ENCODE measurements at places on chromosomes 4 and X.

DNA sequence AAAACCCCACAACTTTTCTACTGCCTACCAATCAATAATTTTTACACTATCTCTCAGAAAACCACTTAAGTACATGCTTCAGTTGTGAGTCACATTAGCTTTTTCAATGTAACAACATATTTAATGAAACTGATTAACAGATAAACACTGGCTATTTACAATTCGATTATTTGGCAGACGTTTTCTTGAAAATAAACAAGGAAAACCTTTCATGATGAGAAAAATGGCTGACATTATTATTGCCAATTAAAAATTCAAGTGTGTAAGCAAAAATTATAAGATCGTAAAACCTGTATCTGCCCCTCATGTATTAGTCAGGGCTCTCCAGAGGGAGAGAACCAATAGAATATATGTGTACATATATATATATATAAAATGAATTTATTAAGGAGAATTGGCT is 1555.5 kb upstream of the IGFBP7 start:
- DNase-seq = no peak

- peak; percentile 87 for DNase-seq
Measured at GRCh38 chrX:120726294-120726693, 96.4 kb upstream of the C1GALT1C1 start.

GRCh38 chr4:150828159-150828558 is 186.9 kb downstream of the LRBA start:
- no peak for DNase-seq

- no peak for DNase-seq
Measured at GRCh38 chr4:140704964-140705363, 51.2 kb downstream of the TBC1D9 start.

DNA sequence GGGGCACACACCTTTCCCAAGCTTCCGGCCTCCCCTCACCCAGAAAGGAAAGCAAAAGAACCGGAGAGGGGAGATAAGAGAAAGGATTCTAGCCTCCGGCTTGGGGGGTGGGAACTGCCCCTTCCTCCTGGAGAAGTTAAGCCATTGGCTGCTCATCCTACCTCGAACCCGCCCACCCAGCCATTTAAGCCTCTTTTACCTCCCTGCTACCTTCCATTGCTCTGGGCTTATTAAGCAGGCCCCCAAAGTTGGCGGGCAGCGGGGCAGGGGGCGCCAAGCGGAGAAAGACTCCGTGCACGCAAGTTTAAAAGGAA is 2.3 kb downstream of the MAML3 start:
- peak; percentile 96 for DNase-seq

DNA sequence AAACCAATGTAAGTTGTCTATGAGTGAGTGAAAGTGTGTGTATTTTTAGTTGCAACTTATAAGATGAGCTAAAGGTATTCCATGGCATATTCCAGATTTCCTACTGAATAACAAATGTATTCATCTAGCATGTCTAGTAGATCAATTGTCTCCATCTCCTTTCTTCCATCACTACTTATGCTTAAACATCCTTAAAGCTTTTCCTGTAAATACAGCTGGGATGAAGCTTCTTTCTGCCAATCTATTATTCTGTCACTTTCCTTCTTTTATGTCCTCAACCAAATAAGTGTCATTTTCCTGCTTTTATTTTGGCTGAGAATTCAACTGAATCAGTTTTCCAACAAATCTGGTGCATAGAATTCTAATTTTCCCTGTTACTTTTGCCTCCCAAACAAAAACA is 136.3 kb downstream of the COL25A1 start:
- no peak for DNase-seq

- no peak for DNase-seq
Measured at GRCh38 chr4:47930971-47931804, 16.8 kb upstream of the NFXL1 start.

DNA sequence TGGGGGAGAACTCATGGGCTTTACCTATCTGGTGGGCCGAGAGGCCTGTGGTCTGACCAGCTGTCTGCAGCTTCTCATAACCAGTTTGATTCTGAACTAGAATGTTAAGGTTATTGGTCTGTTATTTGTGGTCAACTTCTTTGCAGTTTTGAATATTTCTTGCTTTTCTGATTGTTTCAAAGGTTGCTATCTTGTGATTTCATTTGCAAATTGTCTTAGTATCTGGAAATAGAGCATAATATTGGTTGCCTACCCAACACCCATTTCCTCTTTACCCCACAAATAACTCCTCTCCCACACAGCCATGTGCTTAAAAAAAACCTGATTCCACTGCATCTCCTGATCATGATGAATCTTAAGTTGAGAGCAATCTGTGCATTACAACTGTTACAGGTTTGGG is 39.1 kb upstream of the BMP2K start:
- peak; percentile 60 for DNase-seq

DNA sequence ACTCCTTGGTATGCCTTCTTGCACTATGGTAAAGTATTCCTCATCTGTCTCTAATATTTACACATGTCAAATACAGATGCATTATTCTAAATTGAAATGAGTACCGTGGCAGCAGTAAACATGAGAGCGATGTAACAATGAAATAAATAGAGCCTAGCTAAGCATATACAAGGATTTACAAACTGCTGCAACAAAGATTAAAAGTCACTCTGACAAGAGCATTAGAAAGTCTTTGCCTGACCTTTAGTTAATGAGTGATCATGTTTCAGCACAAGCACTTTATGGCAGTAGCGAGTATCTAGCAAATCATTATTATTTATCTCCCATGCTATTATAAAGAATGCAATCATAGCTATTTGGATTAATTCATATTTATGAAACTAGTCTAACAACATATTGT is 547.0 kb upstream of the NDST4 start:
- DNase-seq = no peak

DNA sequence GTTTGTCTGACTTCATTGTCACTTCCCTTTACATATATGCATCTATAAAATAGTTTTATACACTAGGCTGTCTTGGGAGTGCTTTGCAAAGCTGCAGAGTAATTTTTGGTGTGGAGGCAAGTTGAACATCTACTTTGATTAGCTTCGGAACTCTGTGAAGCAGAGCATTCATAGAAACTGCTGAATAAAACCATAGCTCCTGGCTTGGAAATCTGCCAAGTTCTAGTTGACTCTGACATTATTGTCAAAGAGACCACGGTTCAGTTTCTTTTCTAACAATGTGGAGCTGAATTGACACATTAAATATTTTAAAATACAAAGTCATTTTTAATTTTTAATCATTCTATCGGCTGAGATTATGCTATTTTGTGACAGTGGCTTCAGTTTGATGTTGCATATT is 335.0 kb downstream of the BMPR1B start:
- DNase-seq = no peak

DNA sequence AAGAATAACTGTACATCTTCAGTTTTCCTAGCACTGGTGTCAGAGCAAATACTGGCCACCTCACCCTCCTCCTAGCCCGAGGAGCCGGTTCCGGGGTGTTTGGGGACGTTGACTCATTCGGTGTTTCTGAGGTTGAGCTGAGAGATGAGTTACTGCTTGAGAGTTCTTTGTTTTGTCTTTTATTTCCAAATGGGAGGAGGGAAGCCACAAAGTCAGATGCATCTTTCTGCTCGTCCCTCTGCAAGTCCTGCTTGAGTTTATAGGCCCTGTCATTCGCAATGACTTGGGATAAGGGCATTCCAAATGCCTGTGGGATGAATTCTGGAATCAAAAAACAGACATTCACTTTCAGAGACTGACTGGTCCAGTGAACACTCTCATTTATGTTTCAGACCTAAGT is 77.5 kb downstream of the HCCS start:
- DNase-seq = no peak

DNA sequence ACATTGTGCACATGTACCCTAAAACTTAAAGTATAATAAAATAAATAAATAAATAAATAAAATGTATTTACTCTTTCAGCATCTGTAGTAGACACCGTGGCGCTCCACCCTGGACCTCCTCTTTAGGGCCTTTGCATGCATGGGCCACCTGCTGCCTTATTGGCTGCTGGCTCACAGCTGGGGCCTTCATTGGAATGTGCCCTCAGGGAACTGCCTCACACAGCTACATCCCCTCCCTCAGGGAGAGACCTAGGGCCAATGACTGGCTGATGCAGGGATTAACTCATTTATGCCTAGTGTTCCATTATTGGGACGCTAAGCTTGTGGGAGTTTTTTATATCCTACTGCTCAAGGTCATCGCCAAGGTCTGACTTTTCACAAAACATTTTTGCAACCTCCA is 302.9 kb upstream of the FTHL17 start:
- no peak for DNase-seq

DNA sequence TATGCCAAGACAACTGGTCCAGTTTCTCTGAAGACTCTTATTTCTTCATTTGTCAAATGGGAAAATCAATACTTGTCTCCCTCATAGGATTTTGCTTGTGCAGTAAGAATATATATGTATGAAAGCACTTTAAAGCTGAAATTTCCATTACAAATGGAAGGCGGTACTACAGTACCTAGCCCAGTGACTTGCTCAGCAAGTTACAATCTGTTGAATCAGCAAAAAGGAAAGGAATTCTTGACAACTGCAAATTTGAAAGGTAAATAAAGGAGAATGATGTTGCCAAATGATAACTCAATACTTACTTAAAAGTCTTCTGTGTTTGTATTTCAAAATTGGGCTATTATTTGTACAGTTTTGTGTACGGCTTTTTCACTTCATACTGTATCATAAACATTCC is 71.1 kb downstream of the PKD2 start:
- no peak for DNase-seq

- DNase-seq = peak; percentile 89
Measured at GRCh38 chr4:73446336-73446938, 10.4 kb downstream of the AFP start.

GRCh38 chr4:174340714-174341113 is 57.0 kb downstream of the CEP44 start:
- no peak for DNase-seq
